ENCODE measurements at places on chromosomes 6 and 20. TPM values are rescaled to one million over a fixed set of nuclear protein-coding genes. Genes with fewer than 3 reads are reported as not detected.

HNF4A gene
- 0.02 TPM for polyA plus RNA-seq

ABHD16B gene
- 0.42 TPM for polyA plus RNA-seq

OR2W1 gene
- not detected for polyA plus RNA-seq

IP6K3 gene
- polyA plus RNA-seq: 0.65 TPM

CALHM6 gene
- polyA plus RNA-seq: 2.9 TPM

PSORS1C1 gene
- polyA plus RNA-seq: 1.00 TPM

MTFR2 gene
- polyA plus RNA-seq: 1.7 TPM

ADGRF4 gene
- 8.2 TPM for polyA plus RNA-seq

Data from esophagus (tissue), 2 donors.